Vagina (tissue), 2 donors: ENCODE measurements at places on chromosomes 5 and 9. TPM values are rescaled to one million over a fixed set of nuclear protein-coding genes. Genes with fewer than 3 reads are reported as not detected.

DNA sequence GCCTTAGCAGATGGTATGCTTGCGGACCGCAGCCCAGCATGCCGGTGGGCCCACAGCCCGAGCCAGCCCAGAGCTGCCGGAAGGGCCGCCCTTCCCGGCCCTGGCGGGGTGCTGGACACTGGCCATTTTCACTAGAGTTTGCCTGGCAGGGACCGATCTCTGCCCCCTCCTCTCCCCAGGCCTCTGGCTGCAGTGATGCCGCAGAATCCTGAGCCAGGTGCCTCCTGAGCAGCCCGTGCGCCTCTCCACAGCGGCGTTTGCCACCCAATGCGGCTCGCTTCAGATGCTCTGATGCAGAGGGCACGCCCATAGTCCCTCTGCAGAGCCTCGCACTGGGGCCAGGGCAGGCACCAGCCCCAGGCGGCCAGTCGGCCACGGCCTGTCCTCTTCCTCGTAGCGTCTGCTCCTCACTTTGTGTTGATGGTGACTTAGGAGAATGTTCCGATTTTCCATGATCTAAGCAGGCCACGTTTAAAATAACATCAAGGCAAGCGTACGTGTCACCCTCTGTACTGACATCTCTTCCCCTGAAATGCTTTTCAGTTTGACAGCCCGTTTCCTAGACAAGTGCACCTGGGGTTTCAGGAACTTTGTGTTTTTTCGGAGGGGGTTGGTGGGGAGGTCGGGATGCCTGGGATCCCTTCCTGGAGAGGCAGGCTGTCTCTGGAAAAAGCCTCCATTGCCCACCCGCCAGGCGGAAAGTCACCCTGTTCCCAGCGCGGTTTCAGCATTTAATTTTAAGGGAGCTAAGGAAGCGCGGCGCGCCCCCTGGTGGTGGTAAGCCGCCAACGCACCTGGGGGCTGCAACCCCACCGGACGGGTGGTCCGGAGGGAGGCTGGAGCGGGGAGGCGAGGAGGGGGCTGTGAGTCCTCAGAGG, 29.8 kb upstream of the HMCN2 start:
- DNase-seq: no peak
- H3K27me3 ChIP-seq: no peaks in the 10 kb centered on the region
- peak overlapping the region; percentile 24 for H3K27ac ChIP-seq
- H3K4me1 ChIP-seq: peaks cover 20% of the 10 kb centered on the region

GRCh38 chr5:133323494-133324457, 272.0 kb downstream of the HSPA4 start:
- no peaks in the 10 kb centered on the region for H3K27me3 ChIP-seq
- no peak for DNase-seq
- H3K4me1 ChIP-seq: no peaks in the 10 kb centered on the region
- no peak overlapping the region for H3K27ac ChIP-seq

DNA sequence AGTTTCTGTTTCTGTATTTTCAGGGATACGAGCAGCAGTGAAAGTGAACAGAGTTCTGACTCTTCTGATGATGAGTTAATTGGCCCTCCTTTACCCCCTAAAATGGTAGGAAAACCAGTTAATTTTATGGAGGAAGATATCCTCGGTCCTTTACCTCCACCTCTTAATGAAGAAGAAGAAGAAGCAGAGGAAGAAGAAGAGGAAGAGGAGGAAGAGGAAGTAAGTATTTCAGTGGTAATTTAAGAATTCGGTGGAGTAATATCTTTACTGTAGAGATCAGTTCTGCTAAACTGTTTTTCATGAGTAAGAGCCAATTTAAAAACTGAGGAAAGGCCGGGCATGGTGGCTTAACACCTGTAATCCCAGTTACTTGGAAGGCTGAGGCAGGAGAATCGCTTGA, 17.2 kb downstream of the WDR70 start:
- no peaks in the 10 kb centered on the region for H3K36me3 ChIP-seq
- DNase-seq: no peak
- no peaks in the 10 kb centered on the region for H3K4me1 ChIP-seq
- no peak overlapping the region for H3K4me3 ChIP-seq
- H3K27me3 ChIP-seq: no peaks in the 10 kb centered on the region

- H3K4me1 ChIP-seq: no peaks in the 10 kb centered on the region
- DNase-seq: no peak
- H3K4me3 ChIP-seq: no peak overlapping the region
- no peaks in the 10 kb centered on the region for H3K36me3 ChIP-seq
- no peak overlapping the region for H3K27ac ChIP-seq
Observed at GRCh38 chr5:172166030-172166826, 21.8 kb downstream of the STK10 start.

DNA sequence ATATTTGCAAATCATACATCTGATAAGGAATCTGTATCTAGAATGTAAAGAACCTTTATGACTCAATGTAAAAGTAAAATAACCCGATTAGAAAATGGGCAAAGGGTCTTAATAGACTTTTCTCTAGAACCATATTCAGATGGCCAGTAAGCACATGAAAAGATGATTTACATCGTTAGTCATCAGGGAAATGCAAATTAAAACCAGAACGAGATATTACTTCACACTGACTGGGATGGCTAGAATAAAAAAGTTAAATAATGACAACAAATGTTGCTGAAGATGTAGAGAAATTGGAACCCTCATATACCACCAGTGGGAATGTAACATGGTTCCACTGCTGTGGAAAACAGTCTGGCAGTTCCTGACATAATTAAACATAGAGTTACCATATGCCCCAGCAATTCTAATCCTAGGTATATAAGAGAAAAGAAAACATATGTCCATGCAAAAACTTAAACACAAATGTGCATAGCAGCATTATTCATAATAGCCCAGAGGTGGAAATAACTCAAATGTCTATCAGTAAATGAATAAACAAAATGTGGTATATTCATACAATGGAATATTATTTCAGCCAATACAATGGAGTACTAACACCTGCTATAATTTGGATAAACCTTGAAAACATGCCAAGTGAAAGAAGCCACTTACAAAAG, 100.4 kb upstream of the MAMDC2 start:
- H3K27ac ChIP-seq: no peak overlapping the region
- H3K4me3 ChIP-seq: no peak overlapping the region
- no peak for DNase-seq

DNA sequence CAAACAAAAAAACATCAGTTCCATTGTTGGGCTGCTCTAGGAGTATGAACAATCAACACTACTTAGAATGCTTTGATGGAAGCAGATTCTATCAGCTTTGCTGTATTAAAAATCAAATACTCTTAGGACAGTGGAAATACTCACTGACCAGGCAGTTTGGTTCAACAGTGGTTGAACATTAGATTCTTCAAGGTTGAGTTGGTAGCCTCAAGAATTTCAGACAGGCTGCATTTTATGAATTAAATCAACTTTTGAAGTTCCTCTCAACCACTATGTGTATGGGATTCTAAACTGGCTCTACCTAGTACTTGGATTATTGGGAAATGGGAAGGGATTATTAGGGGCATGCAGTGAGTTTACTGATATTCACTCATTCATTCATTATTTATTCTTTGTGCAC, 35.0 kb downstream of the ACTBL2 start:
- H3K27ac ChIP-seq: no peak overlapping the region
- H3K4me3 ChIP-seq: no peak overlapping the region
- H3K36me3 ChIP-seq: no peaks in the 10 kb centered on the region
- H3K27me3 ChIP-seq: no peaks in the 10 kb centered on the region

GRCh38 chr9:100674419-100675122, 96.7 kb downstream of the CAVIN4 start:
- no peak for DNase-seq
- no peak overlapping the region for H3K4me3 ChIP-seq
- H3K27me3 ChIP-seq: no peaks in the 10 kb centered on the region
- no peaks in the 10 kb centered on the region for H3K4me1 ChIP-seq
- no peaks in the 10 kb centered on the region for H3K36me3 ChIP-seq
- H3K27ac ChIP-seq: no peak overlapping the region

- no peak overlapping the region for H3K27ac ChIP-seq
- no peaks in the 10 kb centered on the region for H3K36me3 ChIP-seq
- no peaks in the 10 kb centered on the region for H3K4me1 ChIP-seq
Observed at GRCh38 chr5:482506-482905, 39.5 kb downstream of the EXOC3 start.

- no peak overlapping the region for H3K27ac ChIP-seq
- no peak overlapping the region for H3K4me3 ChIP-seq
- no peaks in the 10 kb centered on the region for H3K4me1 ChIP-seq
- H3K36me3 ChIP-seq: no peaks in the 10 kb centered on the region
- no peak for DNase-seq
Observed at GRCh38 chr9:105050296-105050695, 122.3 kb upstream of the ABCA1 start.

DNA sequence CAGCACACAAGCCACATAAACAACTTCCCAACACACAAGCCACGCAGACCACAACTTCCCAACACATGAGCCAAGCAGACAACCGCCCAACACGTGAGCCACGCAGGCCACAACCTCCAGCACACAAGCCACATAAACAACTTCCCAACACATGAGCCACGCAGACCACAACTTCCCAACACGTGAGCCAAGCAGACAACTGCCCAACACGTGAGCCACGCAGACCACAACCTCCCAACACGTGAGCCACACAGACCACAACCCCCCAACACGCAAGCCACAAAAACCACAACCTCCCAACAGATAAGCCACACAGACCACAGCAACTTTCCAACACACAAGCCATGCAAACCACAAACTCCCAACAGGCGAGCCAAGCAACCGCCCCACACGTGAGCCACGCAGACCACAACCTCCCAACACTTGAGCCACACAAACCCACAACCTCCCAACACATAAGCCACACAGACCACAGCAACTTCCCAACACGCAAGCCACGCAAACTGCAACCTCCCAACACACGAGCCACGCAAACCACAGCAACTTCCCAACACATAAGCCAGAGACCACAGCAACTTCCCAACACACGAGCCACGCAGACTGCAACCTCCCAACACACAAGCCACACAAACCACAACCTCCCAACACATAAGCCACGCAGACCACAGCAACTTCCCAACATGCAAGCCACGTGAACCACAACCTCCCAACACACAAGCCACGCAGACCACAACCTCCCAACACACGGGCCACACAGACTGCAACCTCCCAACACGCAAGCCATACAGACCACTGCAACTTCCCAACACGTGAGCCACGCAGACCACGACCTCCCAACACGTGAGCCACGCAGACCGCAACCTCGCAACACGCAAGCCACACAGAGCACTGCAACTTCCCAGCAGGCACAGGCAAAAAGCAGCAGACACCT, 10.1 kb downstream of the BRD9 start:
- H3K36me3 ChIP-seq: peaks cover 6% of the 10 kb centered on the region
- no peak for DNase-seq
- no peak overlapping the region for H3K27ac ChIP-seq
- H3K27me3 ChIP-seq: no peaks in the 10 kb centered on the region
- H3K4me3 ChIP-seq: no peak overlapping the region
- H3K4me1 ChIP-seq: no peaks in the 10 kb centered on the region

GRCh38 chr5:141560725-141561483, 57.9 kb downstream of the DIAPH1 start:
- H3K4me1 ChIP-seq: peaks cover 32% of the 10 kb centered on the region
- H3K4me3 ChIP-seq: peak overlapping the region; percentile 11
- peak overlapping the region; percentile 86 for H3K27ac ChIP-seq
- no peaks in the 10 kb centered on the region for H3K27me3 ChIP-seq

- DNase-seq: no peak
- no peaks in the 10 kb centered on the region for H3K27me3 ChIP-seq
- H3K4me3 ChIP-seq: no peak overlapping the region
- H3K27ac ChIP-seq: no peak overlapping the region
Observed at GRCh38 chr9:136678624-136679023, 8.6 kb downstream of the AGPAT2 start.

GRCh38 chr9:89421595-89421994, 76.3 kb downstream of the SEMA4D start:
- no peaks in the 10 kb centered on the region for H3K36me3 ChIP-seq
- no peak overlapping the region for H3K27ac ChIP-seq
- no peak overlapping the region for H3K4me3 ChIP-seq
- H3K4me1 ChIP-seq: peaks cover 12% of the 10 kb centered on the region

- H3K4me3 ChIP-seq: no peak overlapping the region
- no peak for DNase-seq
- no peak overlapping the region for H3K27ac ChIP-seq
- H3K27me3 ChIP-seq: no peaks in the 10 kb centered on the region
- no peaks in the 10 kb centered on the region for H3K4me1 ChIP-seq
- no peaks in the 10 kb centered on the region for H3K36me3 ChIP-seq
Observed at GRCh38 chr5:90386099-90386710, 23.4 kb downstream of the CETN3 start.

- no peak overlapping the region for H3K27ac ChIP-seq
- DNase-seq: no peak
- H3K4me3 ChIP-seq: no peak overlapping the region
- no peaks in the 10 kb centered on the region for H3K27me3 ChIP-seq
- H3K36me3 ChIP-seq: no peaks in the 10 kb centered on the region
Observed at GRCh38 chr9:120353506-120353905, 226.5 kb downstream of the CDK5RAP2 start.

DNA sequence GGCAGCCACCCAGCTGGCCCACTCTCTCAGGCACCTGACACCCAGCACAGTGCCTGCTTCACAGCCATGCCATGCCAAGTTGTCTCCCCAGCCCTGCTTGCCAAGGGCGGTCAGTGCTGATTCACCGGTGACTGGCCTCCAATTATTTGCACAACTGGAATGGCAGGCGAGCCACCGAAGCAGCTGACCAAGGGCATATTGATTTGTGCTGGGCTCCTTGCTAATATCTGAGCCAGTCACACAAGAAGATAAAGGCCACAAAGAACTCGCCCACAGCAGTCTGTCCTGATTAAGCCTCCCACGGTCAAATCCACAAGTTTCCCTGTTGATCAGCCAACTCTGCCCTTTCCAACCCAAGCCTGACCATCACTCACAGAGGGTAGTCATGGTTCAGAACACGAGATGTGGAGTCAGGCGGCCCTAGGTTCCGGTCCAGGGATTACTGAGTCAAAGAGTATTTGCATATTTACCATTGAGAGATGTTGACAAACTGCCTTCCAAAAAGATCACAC, 6.4 kb upstream of the EEIG1 start:
- H3K27ac ChIP-seq: no peak overlapping the region
- no peak for DNase-seq
- H3K4me1 ChIP-seq: peaks cover 2% of the 10 kb centered on the region
- no peak overlapping the region for H3K4me3 ChIP-seq

Gene RABEPK
- total RNA-seq: 14.7 TPM

Gene BARHL1
- total RNA-seq: not detected

Gene NRARP
- total RNA-seq: 29.5 TPM

Gene VLDLR
- total RNA-seq: 4.7 TPM

Gene MUSK
- total RNA-seq: not detected

Gene GLRA1
- total RNA-seq: not detected

Gene NFIB
- total RNA-seq: 73.4 TPM

Gene DIPK1B
- 11.5 TPM for total RNA-seq

Gene IRX1
- not detected for total RNA-seq

Gene LURAP1L
- 14.5 TPM for total RNA-seq

Gene SAXO1
- total RNA-seq: not detected

Gene FOXE1
- total RNA-seq: 7.9 TPM
